ENCODE measurements at places on chromosomes 12 and 14. TPM values are rescaled to one million over a fixed set of nuclear protein-coding genes. Genes with fewer than 3 reads are reported as not detected.

- DNase-seq, result no peak
These were observed 568 bp downstream of the PPM1A start for GRCh38 chr14:60249321-60250256.

Gene ZFC3H1
- total RNA-seq, result 18.2 TPM

- DNase-seq, result no peak
These were observed 68.4 kb upstream of the ASPG start for GRCh38 chr14:104016873-104017650.

Gene TEX22
- total RNA-seq, result 0.13 TPM

Gene FAM90A1
- total RNA-seq, result 0.11 TPM

- no peak for DNase-seq
These were observed 1.4 kb downstream of the ETNK1 start for GRCh38 chr12:22626406-22626805.

GRCh38 chr14:51006781-51007211 is 62.5 kb upstream of the PYGL start:
- no peak for DNase-seq

Gene DNAI7
- total RNA-seq, result not detected

Gene RAN
- total RNA-seq, result 1,163 TPM

DNA sequence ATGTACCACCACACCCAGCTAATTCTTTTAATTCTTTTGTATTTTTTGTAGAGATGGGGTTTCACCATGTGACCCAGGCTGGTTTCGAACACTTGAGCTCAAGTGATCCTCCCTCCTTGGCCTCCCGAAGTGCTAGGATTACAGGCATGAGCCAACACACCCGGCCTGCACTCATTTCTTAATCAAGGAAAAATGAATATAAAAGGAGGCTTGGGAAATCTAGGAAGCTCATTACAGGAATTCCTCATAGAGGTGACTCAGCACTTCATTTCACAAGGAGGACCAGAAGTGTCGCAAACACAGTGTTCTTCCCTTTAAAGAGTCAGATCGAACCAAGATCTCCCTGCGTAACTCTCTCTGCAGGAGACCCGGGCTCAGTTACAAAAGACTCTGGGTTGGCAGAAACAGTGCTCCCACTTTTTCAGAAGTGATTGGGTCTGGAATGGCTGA is 30.3 kb downstream of the NFKBIA start:
- no peak for DNase-seq

Gene MYF6
- not detected for total RNA-seq

DNA sequence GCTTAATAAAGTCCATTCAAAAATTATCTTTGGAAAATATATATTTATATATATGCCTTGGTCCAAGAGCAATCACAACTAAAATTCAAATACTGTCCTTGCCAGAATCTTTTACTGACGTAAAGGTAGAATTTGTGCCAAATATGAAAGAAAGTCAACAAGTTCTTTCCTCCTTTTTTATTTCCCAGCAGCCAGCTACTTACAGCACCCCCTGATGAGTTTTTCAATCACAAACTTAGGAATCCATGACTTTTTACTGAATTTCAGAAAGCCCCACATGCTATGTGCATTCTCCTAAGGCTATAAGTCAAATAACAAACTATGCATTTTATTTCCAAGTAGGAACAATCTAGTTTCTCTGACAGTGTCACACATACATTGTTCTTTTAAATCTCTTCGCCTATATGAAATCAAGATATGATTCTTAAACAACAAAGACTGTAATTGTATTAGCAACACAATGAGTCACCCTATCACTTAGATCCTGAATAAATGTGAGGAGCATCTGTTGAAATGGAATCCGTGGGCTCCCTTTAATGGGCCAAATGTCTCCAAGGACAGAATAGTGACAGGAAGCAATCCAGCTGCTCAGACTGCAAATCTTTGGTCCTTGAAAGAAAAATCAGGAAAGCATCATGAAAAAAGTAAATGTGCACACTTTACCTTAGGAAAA is 271.4 kb downstream of the DUSP6 start:
- DNase-seq, result peak; percentile 26

GRCh38 chr12:97321621-97322020 is 141.0 kb upstream of the RMST start:
- no peak for DNase-seq

Gene YBX3
- 290 TPM for total RNA-seq

GRCh38 chr12:52953181-52953841 is 4.4 kb downstream of the KRT18 start:
- no peak for DNase-seq

Gene TTC9
- total RNA-seq, result 0.13 TPM

DNA sequence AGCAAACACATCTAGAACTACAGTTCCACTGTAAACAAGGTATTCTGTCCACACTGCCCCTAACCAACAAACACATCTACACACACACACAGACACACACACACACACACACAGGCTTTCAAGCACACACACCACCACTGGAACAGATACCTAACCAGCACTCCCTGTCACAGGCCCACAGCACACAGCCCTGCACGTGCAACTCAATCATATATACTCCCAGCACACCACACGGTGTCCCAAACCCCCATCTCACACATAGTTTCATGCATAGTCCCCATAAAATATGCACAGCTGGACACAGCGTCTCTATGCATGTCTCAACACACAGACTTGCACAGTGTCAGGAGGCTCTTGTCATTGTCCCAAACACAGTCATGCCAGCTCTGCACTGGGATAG is 27.6 kb downstream of the KRT8 start:
- no peak for DNase-seq

Gene PPP4R4
- total RNA-seq, result not detected

- no peak for DNase-seq
These were observed 54.4 kb upstream of the BMP4 start for GRCh38 chr14:54010981-54011380.

GRCh38 chr12:49827401-49828099 is 663 bp downstream of the NCKAP5L start:
- DNase-seq, result no peak

DNA sequence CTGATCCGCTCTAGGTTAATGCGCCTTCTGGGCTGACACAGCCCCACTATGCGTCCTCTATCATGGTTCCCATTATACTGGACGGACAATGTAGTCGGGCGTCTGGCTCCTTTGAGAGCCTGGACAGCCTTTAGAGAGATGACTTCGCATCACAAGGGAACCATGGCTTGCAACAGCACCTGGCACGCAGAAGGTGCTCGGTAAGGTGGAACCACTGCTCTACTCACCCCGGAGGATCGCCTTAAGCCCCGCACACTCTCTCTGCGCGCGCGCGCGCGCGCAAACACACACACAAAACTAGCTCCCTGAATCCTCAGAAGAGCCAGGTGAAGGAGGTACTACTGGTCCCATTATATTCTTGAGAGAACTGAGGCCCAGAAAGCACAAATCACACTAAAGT is 7.1 kb downstream of the MAP3K12 start:
- no peak for DNase-seq

DNA sequence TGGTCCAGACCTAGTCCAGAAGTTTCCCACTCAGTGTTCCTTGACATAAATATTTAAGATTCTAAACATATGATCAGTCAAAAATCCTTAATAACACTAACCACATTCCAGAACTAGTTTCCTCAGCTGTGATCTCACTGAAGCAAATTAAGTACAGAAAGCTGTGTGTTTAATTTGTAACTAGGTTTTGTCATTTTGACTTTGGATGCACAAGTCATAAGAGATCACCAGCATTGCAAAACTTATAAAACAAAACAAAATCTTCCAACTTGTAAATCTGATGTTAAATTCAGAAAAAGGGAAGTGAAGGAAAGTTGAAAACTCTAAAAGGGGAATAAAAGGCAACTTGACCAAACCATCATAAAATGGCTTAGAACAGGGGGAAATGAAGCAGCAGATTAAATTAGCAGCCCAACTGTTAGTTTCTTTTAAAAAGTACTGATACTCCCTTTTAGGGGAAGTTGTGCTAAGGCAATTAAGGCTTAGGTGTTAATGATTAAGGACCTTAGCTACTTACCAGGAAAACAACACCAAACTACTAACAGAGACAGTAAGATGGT is 56.6 kb downstream of the SH2B3 start:
- no peak for DNase-seq

Gene PGF
- total RNA-seq, result 209 TPM

DNA sequence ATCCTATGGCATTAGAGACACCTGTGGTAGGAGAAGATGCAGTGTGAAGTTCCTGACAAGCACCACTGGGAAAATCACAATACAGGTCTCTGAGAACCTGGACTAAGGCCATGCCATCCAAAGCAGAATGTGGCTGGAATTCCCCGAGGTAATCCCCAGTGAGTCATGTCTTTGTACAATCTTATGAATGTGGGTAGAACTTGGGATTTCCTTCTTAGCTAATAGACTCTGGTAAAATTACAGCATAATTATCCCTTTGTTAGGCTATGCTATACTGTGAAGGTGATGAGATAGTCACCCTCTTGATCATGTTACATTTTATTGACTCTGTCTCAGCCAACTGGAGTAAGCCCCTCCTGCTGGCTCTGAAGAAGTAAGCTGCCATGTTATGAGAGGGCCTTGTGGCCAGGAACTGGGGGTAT is 224.3 kb upstream of the DCN start:
- peak; percentile 47 for DNase-seq

Gene PRH2
- not detected for total RNA-seq

GRCh38 chr12:96416033-96416799 is 16.0 kb upstream of the CDK17 start:
- no peak for DNase-seq

DNA sequence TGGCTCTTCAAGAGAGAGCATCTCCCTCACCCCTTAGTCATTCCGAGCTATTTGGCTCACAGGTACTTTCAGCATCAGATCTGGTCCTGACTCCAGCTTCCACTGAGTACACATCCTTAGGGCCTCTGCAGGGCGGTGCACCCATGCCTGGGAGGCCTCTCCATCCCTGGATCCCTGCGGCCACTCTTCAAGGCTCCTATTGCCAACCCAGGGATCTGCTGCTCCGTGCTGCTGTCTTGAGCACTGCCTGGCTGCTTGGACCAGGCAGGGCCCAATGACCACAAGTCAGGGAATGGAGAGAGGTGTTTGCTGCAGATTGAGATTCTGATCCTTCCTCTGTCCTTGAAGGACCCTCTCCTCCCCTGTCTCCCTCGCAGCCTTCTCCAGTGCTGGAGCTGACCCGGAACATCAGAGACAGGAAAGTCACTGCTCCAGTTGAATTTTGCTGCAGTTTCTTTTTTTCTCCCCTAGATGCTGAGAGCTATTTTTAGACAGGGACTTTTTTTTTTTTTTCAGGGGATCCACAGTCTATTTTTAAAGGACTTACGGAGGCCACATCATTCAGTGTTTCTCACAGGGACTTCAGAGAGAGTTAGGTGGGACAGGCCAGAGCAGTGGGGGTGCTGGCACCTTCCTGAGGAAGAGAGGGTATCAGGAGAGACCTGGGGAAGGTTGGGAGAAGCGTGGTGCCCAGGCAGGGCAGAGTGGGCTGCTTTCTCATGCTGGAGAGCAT is 50.1 kb upstream of the KCNA1 start:
- DNase-seq, result no peak

Measured in pulmonary artery endothelial cell (primary cell).